ENCODE measurements at places on chromosomes 13 and 19.

- DNase-seq, result no peak
These were observed 12.4 kb upstream of the ZNF709 start for GRCh38 chr19:12497032-12497431.

DNA sequence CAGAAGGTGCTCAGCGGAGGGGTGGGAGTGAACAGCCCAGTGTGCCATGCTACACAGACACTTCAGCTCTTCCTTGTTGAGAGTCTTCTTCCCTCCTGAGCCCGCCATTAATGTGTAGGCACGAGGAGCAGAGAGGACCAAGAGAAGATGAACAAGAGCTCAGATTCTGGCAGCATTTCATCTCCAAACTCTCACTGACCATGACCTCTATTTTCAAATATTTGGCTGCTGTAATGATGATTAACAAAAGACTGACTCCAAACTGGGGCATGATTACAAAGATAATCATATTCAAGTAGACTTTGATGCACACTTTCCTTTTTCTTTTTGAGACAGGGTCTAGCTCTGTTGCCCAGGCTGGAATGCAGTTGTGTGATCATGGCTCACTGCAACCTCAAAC is 236.5 kb downstream of the DCLK1 start:
- no peak for DNase-seq

DNA sequence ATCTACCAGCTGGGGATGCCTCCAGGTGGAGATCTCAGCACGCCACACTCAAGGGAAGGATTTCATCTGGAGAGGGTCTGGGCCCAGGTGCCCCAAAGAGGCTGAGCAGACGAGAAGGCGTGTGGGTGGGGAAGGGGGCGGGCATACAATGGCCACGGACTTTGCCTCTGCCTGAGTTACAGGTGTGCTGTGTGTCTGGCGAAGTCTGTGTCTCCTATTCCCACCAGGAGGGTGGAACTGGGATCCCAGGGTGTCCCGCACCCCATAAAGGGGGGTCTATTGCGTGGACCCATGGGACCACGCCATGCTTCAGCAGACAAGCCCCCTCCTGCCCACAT is 3.6 kb downstream of the TLE2 start:
- no peak for DNase-seq

DNA sequence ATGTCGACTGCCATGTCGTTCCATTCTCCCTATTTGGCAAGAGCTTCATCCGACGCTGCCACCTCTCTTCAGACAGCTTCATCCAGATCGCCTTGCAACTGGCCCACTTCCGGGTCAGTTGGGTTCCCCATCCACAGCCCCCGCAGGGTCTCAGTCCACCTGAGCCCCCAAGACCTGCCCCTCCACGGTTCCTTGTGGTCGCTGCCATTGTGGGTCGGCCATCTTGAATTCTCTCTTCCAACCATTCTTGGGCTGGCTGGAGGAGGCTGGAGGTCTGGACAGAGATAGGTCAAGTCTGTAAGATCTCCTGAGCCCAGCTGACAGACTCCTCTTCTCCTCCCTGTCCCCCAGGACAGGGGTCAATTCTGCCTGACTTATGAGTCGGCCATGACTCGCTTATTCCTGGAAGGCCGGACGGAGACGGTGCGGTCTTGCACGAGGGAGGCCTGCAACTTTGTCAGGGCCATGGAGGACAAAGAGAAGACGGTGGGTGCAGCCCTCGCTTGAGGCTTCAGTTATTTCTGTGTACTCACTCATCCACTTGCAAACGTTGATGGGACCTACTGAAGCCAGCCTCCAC is 19.5 kb downstream of the CPT1C start:
- DNase-seq, result peak; percentile 67

DNA sequence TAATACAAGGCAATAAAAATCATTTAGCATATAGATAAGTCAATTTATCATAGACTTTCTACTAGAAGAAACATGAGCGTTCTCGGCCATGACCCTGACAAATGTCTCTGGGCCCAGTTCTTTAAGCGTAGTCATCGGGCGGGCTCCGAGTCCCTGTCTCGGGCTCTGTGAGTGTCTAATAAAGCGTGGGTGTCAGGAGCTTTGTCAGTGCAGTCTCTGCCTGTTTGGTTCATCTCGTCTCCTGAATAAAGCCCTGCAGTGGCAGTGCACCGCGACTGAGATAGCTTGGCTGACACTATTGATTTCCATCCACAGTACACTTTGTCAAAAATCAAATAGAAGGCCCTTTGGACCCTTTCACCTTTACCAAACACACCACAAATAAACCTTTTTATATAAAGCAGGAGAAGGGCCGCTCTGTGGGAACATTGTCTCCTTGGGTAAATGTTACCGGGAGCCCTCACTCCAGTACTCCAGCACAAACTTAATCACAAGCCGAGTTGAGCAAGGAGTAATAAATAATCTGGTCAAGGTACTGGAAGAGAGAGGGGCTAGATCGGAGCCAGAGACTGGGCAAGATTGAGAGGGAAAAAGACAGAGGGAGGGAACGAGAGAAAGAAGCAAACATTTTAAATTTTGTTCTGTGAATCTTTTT is 368.2 kb upstream of the TSHZ3 start:
- DNase-seq, result no peak

- DNase-seq, result no peak
These were observed 33.4 kb downstream of the PEPD start for GRCh38 chr19:33487901-33488800.

- DNase-seq, result no peak
These were observed 31.5 kb downstream of the ERCC5 start for GRCh38 chr13:102877303-102877702.

DNA sequence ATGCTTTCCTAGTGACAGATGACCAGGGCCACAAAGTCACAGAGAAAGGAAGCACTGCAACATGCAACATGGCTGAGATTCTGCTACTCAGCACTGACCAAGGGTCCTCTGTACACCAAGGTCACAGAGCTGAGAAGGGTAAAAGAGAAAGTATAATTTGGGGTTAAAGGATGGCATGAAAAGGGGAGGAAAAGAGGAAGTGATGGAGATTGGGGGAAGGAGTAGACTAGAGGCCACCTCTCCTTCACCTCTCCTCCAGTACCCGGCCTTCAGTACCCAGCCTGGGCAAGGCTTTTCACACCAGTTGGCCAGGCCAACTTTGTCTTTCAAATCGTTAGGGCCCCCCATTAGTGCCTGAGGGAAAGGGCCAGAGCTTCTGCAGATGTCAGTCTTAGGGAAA is 6.3 kb upstream of the RPS19 start:
- DNase-seq, result no peak

DNA sequence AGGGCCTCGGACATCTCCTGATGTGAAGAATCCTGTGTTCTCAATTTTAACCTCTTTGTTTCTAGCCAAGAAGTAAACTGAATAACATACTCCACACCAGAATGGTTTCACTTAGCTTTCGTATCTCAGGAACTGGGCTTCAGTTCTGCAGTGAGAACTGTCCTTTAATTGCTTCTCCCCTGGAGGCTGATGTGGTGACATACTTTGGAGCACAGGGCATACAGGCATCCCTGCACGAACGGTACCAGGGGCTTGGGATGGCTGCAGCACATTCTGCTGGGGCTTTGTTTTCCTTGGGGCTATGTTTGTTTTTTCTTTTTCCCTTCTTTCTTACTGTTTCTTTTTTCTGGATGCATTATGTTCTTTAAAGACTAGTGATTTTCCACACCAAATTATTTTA is 230.5 kb downstream of the TM9SF2 start:
- DNase-seq, result no peak

DNA sequence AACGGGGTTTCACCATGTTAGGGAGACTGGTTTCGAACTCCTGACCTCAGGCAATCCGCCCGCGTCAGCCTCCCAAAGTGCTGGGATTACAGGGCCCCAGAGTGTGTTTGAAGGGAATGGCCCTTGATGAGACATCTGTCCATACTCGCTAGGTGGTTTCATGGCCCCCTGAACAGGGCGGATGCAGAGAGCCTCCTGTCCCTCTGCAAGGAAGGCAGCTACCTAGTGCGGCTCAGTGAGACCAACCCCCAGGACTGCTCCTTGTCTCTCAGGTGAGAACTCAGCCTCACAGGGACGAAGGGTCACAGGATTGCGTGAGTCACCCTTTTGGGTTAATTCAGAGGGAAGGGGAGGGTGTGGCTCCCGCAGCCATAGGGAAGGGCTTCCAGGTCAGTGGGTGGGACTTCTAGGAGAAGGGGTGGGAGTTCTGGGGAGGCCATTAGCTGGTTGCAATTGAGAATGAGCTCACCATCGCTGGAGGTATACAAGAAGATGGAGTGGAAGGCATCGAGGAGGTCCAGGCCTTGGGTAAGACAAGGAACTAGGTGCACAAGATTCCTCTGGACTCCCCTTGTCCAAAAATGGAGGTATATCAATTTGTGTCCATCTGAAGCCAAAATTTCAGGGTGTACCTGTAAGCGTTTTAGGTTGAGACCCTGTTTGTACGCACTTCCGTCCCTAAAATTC is 9.2 kb downstream of the SHD start:
- DNase-seq, result no peak

DNA sequence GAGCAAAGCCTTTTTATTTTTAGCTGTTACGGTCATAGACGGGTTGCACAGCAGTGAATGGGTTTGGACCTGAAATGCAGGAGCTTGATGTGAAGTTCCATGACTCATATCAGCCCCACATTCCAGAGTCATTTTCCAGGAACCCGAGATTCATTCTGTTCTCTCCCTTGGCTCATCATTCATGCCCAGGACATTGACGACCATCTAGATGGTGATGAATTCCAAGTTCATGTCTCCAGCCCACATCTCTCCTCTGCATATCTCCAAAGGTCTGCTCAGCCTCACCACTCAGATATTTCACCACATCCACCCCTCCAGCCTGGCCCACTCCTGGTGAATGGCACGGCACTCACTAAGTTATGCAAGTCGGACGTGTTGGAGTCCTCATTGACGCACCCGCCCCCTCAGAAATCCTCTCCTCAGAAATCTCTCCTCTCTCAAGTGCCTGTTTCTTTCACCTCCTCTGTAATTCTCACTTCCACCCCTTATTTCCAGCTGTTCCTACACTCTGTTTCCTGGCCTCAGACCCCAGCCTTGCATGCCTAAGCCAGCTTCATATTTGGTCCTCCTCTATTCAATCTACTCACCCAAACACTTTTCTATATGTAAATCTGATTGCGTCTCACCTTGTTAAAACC is 83.1 kb downstream of the ALOX5AP start:
- no peak for DNase-seq

- no peak for DNase-seq
These were observed 21.8 kb downstream of the MCF2L start for GRCh38 chr13:112990783-112991182.

- no peak for DNase-seq
These were observed 23.1 kb upstream of the ONECUT3 start for GRCh38 chr19:1730157-1730556.

DNA sequence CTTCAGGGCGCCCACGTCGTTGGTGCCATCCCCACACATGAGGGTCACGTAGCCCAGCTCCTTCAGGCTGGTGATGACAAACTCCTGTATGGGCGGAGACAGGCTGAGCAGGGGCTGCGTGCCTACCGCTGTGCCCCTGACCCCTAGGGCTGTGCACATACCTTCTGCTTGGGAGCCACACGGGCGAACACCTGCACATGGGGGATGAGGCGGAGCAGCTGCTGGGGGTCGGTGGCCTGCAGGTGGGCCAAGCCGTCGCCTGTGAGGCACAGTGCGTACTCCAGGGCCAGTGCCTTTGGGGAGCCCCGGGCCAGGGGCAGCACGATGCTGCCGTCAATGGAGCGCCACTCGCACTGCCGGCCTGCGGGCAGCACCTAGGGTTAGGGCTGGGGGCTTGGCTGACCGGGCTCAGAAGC is 6.1 kb upstream of the GMIP start:
- no peak for DNase-seq

- no peak for DNase-seq
These were observed 32.0 kb downstream of the CCDC8 start for GRCh38 chr19:46381346-46381745.

All from A549 (cell line).